ENCODE measurements at places on chromosomes 3 and 15.
A peak's percentile ranks its signal among the peaks of the same experiment; 100 is the strongest.

DNA sequence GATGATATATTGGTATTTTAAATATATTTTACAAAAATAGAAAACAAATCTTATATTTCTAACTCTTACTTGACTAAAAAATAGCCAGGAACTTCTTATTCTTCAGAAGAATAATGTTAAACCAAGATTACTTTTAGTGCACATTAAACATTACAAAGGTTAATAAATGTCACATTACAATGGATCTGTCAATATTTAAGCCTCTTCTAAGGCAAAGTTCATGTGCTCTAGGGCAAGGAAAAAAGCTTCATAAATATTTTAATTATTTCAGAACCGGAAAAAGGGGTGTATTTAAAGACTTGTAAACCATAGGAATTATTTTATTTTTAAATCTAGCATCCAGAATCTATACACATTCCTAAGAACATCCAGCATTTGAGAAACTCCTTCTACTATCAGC lies 166.9 kb upstream of the ROBO2 start:
- no peak for DNase-seq

GRCh38 chr3:131216801-131217200 lies 164.8 kb upstream of the NUDT16 start:
- peak; percentile 90 for DNase-seq

DNA sequence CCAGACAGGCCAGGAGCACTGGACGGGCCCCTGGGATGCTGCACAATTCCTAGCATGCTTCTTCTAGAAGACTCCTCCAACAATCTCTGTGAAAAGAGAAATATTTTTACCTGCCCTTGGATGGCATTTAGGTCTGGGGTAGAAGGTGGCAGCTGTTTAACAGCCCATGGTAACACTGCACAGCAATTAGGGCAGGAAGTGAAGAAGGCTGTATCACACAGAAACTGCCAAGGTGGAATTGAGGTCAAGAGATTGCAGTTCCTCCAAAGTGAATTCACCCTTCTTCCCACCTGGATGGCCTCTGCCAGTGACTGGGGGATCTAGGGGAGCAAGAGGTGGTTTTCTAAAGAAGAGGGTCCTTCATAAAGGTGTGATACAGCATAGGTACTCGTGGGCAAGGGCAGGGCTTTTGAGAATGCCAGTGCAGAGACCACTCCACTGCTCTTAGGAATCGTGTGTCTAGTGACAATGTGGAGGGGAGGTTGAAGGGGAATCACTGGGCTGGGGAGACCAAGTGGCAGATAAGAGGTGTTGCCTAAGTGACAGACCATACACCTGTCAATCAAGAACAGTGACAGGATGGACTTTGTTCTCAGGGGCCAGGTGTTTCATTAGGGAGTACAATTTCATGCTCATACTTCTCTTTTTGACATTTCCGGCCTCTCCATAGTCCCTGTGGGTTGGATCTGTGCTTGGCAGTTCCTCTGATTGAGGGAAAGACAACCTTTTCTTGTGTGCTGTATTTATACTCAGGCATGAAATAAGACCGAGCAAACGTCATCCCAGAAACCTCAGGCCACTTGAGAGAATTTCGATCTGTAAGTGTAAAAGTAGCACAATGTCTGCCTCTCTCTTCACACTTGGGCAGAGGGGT lies 83.5 kb upstream of the BCL6 start:
- DNase-seq: no peak

DNA sequence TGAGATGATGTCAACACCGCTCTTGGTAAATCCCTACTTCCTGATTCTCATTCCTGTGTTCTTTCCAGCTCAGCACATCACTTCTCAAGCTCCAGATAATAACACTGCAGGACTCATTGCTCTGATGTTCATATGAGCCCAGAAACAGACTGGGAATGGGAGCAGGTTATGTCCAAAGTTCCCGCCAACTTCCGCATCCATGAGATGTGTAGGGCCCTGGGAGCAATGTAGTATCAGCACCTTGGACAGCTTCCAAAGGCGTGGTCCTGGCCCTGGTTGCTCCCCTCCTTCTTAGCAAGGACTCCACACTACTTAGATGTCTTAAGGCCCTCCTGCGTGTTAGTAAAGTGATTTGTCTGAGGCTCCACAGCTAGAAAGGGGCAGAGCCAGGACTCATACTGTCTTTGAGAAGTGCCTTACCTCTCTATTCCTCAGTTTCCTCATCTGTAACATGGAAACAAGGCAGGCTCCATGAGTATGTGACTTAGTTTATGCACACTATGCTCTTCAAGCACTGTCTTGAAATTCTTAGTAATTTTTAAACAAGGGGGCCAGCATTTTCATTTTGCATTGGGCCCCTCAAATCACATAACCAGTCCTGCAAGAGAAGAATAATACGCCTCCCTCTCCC lies 27.9 kb upstream of the SLC6A1 start:
- peak; percentile 29 for DNase-seq

DNA sequence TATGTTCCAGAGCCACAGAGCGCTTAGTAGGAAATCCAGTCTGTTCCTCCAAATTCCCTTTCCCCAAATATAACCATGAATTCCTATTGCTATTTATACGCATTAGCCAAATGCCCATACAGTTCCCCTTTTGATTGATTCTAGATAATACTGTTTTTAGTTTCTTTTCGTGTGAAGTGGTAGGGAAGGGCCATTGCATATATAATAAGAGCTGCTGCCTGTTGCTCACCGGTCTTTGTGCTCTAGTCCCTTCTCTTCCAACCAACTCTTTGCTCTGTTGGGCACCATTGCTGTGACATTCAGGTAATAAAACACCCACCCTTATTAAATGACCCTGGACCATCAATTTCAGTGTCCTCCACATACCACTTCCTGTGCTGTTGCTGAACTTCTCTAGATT lies 379.9 kb upstream of the KCNMB2 start:
- DNase-seq: no peak

GRCh38 chr3:25155652-25156471 lies 272.2 kb upstream of the RARB start:
- peak; percentile 41 for DNase-seq

DNA sequence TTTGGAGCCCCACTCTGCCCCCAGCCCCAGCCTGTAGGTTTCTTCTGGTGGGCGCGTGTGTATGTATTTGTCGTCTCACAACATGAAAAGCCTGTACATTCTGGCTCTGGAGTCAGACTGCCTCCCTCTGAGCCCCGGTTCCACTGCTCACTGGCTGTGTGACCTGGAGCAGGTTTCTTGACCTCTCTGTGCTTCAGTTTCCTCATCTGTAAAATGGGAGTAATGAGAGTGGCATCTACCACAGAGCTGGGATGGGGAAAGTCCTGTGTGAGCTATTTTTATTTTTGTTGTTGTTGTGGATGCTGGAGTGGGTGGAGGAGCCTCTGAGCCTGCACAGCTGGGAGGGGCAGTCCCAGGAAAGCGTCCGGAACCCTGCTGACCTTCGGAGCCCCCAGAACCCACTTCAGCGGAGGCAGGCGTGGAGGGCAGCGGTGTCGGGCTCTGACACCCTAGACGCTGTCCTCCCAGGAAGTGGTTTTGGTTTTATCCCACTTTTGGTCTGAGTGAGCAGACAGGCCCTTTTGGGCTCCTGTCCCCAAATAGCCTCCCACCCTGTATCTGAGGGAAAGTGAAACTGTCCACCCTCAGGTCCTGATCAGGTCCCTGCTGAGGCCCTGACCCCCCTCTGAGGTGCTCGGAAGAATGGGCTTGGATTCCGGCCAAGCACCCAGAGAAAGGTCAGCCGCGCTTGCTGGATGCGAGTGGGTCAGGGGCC lies 103.5 kb downstream of the CHSY1 start:
- DNase-seq: no peak

DNA sequence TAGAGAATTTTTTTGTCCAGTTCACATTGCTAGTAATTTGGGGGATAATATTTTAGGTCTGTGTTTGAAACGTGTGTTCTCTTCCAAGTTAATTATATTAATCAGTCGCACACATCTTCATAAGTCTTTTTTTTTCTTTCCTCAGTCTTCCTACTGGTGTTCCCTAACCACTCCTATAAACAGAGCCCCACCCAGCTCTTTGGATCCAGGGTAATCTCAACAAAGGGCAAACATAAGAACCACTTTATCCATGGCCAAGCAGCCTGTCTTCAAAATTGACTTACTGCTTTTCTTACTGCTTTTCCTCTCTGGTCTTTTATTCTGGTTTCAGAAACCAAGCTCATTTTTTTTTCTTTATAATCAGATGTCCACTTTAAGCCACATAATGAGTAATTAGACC lies 266.8 kb upstream of the NECTIN3 start:
- DNase-seq: no peak

DNA sequence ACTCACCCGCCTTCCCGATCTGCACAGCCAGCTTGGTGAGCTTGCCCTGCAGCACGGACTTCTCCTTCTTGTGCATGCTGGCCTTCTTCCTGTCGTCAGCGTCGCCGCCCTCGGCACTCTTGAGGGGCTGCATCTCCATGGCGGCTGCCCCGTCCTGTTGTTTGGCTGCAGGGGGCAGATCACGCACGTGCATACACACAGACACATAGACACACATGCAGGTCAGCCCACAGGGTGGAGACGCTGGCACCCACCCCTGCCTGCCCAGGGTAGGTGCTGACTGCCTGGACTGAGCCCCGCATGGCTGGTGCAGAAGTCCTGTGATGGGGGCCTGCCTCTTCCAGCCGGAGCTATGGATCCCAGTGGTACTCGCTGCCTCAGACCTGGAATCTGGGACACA lies 57.3 kb upstream of the SEC13 start:
- DNase-seq: no peak

Data from fibroblast of skin of right biceps (primary cell).